Tibial nerve (tissue), 4 donors: ENCODE measurements at places on chromosomes 5 and 9. TPM values are rescaled to one million over a fixed set of nuclear protein-coding genes. Genes with fewer than 3 reads are reported as not detected.

HK3 gene
- total RNA-seq = 9.0 TPM

CSF2 gene
- not detected for total RNA-seq

ANAPC2 gene
- total RNA-seq = 72.6 TPM

GHR gene
- total RNA-seq = 30.2 TPM

DNA sequence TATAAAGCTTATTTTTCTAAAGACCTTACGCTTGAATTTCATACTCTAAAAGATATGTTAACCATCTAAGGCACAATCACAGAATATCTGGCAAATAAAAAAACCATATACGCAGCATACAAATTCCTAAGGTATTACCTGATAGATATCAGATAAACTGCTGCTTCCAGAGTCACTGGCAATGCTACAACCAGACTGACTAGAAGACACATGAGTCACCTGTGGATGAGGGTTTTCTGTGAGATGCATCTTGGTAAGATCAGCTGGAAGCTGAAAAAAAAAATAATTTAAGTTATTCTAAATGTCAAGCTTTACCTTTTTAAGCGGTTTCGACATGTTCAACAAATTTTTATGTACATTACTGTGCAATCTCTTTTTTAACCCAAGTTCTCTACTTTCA lies 113.8 kb downstream of the RAPGEF6 start:
- DNase-seq = no peak

GRCh38 chr5:172800088-172800551 lies 29.1 kb upstream of the DUSP1 start:
- peak; percentile 38 for DNase-seq

GRCh38 chr9:36962691-36963090 lies 71.4 kb downstream of the PAX5 start:
- DNase-seq = no peak

- no peak for DNase-seq
Observed at GRCh38 chr5:81774374-81774773, 23.5 kb upstream of the SSBP2 start.

DNA sequence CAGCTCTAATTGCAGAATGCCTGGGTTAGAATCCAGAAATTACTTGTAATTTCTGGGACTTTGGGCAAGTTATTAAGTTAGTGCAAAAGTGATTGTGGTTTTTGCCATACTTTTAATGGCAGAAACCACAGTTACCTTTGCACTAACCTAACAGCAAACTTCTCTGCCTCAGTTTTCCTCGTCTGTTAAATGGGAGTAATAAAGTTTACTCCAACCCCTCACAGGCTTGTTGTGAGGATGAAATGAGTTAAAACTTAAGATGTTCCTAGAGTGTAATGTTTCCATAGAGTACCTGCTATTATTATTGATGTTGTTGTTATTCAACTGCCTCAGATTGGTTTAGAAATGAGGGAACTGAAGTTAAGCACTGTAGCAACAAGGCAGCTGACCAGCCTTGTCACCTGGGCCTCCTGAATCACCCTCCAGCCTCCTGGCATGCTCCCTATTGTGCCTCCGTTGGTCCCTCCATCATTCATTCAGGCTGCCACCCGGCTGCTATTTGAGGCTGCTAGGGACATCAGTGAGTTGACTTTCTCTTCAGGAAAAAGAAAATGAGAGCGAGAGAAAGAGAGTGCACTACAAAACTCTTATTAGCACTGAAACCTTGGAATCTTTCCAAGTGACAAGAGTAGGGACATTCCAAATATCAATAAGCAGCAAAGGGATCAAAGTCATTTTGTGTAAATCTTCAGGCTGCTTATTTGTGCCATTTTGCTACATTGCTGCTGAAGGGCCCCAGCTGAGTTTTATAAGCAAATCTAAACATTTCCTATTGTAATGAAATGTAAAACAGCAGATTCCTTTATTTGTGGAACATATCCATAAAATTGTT lies 66.5 kb upstream of the TTC23L start:
- no peak for DNase-seq

- DNase-seq = no peak
Observed at GRCh38 chr5:14928661-14929060, 57.1 kb upstream of the ANKH start.

DNA sequence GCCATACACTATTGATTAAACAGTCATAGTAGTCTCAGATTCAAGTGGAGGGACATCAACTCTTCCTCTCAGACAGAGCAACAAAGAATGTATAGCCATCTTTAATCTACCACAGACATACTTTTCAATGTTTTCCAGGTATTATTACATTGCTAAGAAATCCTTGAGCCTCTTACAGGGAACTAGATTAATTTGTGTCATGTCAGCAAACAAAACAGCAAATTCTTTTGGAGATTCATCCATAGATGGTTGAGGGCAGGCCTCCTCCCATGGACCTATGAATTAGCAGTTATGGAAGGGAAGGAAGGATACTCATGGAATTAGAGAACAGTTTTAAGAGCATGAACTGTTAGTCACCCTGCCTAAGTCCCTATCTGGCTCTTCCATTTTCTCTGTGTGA lies 47.8 kb upstream of the ARRDC3 start:
- DNase-seq = no peak

DNA sequence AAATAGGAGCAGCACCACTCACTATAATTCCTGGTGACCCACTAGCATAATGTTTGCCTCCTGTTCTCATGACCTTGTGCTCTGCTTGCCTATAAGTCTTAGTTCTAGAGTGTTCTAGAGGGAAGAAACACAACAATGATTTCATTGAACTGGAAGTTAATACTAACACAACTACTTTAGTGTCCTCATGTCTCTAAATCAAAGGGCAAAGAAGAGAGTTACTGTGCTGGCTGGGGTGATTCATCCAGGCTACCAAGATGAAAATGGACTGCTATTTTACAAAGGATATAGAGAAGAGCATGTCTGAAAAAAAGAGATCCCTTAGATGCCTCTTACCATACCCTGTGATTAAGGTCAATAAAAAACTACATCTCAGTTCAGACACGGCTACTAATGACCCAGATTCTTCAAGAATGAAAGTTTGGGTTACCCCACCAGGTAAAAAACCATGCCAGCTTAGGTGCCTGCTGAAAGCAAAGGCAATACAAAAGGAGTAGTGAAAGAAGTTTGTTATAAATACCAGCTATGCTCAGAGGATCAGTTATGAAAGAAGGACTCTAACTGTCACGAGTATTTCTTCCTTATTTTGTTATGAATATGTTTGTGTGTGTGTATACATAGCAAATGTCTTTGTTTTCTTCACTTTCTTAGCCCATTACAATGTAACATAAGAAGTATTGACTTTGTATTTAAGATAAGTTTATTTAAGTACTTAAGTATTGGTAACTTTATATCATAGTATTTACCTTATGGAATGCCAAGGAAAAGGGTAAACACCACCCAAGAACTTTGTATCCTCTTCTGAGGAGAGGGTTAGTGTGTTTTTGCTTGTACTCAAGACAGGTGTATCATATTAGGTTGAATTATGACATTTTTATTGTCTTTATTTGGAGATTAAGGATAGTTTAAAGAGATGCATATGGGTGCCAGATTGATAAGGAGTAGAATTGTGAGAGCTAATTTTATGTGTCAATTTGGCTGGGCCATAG lies 314.1 kb upstream of the PTGER4 start:
- DNase-seq = no peak

DNA sequence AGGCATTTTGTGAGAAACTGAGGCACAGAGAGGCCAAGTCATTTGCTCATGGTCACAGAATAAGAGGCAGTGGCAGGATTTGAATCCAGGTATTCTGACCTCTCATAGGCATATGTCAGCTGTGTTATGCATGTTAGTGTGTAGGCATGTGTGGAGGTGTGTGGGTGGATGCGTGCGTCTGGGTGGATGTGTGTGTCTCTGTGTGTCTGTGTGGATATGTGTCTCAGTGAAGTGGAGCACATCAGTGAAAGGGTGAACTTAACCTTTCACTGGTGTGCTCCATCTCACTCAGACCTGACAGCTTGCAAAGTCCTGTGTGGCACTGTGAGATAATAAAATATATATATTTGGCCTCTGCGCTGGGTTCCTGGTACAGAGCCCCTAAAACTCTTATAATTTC lies 32.0 kb upstream of the SMU1 start:
- no peak for DNase-seq
